ENCODE measurements at places on chromosomes 11 and 22.

GRCh38 chr11:44681698-44682097 lies 45.1 kb upstream of the TSPAN18 start:
- no peak for DNase-seq

DNA sequence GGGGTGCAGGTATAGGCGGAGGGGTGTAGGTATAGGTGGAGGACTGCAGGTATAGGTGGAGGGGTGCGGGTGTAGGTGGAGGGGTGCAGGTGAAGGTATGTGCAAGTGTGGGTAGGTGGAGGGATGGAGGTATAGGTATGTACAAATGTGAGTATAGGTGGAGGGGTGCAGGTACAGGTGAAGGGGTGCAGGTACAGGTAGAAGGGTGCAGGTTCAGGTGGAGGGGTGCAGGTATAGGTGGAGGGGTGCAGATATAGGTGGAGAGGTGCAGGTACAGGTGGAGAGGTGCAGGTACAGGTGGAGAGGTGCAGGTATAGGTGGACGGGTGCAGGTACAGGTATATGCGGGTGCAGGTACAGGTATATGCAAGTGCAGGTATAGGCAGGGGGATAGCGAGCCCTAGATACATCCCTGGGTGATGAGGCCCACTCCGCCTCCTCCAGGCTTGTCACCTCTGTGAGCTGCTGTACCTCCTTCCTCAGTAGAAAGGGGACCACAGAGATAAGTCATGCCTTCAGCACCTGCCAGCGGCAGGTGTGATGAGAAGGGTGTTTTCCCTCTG lies 17.2 kb downstream of the LINC01488 start:
- no peak for DNase-seq

DNA sequence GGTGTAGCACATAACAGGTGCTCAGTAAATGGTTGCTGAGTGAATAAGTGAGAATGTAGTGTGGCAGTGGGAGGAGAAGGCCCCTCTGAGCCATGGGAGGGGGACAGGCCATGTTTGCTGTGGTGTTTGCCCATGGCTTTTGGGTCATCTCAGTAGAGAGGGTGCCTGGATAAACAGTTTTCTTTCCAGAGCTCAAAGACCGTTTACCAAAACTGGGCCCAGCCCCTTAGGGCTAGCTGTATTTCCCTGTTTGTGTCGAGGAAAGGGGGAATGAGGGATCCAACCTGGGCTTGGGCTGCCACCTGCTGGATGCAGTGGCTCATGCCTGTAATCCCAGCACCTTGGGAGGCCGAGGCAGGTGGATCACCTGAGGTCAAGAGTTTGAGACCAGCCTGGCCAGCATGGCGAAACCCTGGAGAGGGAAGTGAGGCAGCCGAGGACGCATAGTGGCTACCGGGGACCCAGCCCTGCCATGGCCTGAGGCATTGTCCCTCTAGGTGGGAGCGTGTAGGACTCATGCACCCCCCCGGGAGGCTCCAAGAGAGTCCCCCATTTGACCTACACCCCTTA lies 8.7 kb upstream of the LTO1 start:
- no peak for DNase-seq

DNA sequence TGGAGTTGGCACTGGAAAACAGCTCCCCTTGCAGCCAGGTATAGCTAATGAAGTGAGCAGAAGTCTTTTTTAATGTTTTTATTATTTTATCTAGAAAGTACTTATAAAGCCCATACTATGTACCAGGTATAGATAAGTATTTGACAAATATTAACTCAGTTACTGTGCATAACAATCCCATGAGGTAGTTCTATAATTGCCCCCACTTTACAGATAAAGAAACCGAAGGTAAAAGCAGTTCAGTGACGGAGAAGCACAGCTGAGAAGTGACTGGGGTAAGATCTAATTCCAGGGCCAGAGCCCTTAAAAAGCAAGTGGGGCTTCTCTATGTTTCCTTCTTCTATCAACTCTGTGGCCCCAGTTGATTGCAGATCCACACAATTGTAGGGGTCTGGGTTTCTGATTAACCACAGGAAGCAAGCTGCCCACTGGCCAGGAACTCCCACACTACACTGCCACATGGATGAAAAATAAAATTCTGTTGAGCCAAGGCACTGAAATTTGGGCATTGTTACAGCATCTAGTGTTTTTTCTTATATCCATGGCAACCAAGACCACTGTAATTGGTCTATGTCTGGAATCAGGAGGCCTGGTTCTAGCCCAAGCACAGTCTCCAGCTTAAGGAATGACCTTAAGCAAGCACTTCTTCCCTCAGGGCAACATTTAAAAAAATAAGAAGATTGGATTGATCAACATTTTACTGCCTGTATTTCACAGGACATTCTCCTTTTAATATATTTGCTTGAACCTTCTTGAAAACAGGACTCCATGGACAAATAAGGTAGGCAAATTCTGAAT lies 55.3 kb upstream of the TEAD1 start:
- DNase-seq, result no peak

- peak; percentile 16 for DNase-seq
Measured at GRCh38 chr11:81874635-81875034, 859.0 kb downstream of the FAM181B start.

DNA sequence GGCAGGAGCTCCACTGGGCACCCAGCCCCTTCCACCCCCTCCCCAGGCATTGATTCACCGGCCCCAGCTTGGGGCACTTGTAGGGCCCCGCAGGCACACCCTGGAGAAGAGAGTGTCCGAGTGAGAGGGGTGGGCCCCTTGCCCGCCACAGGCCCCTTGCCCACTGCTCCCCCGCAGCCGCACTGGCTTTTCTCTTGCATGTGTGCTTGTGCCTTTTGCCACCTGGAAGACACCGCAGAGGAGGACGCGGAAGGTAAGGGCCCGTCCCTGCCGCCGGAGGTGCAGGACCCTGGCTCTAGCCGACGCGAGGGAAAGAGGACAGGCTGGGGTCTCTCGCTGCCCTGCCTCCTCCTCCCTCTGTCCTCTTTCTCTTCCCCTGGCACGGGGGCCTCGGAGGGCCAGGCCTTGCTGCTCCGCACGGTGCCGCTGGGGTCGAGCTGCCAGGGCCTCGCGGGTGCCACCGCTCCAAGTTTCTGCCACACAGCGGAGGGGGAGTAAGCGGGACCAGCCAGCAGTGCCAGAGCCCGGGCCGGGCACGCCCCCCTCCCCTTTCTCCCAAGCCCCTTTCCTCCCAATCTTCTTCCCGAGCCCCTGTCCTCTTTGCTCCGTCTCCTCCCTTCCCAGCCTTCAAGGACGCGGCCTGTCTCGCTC lies 9.5 kb downstream of the TNNT3 start:
- DNase-seq, result no peak

- DNase-seq, result peak; percentile 64
Measured at GRCh38 chr22:37021710-37022482, 2.4 kb downstream of the MPST start.

GRCh38 chr11:67254798-67255197 lies 11.5 kb upstream of the GRK2 start:
- no peak for DNase-seq

DNA sequence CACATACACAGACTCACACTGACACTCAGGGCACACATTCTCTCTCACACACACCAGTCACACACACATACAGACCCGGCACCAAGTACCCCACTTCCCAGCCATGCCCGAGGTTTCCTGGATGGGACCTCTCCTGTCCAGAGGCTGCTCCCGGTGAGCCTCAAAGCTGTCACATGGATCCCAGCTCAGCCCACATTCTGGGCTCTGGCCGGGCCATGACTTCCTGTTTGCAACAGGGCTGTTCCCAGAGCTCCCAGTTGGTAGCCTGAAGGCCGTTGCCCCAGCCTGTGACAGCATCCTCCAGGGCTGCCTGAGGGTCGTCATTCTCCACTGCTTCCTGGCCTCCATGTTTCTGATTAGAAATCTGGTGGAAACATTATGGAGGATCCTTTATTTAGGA lies 14.6 kb upstream of the CYP2D6 start:
- no peak for DNase-seq

DNA sequence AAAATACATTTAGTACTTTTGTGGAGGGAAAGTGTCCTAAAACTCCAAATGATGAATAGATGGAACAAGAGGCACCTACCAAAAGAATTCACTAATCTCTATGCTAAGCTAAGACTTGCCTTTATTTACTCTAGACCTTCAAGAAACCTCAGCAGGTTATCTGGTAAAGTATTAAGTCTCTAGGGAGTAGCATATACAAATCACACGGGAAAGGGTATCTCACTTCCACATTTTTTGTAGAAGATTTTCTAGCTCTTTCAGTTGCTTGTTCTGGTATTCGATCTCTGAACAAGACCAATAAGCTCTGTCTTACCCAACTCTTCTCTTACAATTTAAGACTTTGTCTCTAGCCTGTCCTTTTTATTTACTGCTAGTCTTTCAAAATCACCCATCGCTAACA lies 18.1 kb upstream of the CADM1 start:
- DNase-seq, result no peak

DNA sequence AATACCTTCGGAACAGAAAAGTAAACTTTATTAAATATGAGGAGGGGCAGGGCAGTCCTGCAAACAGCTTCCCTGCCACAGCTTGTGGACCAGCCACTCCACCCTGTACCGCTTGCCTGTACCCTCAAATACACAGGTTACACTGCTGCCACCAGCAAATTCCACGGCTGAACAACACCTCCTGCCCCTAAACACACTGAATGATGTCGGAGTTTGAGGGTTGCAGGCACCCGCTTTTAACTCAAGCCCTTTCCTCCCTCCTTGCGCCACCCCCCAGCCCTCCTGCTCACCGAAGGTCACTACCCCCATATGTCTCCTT lies 4.0 kb downstream of the VSIG2 start:
- no peak for DNase-seq

DNA sequence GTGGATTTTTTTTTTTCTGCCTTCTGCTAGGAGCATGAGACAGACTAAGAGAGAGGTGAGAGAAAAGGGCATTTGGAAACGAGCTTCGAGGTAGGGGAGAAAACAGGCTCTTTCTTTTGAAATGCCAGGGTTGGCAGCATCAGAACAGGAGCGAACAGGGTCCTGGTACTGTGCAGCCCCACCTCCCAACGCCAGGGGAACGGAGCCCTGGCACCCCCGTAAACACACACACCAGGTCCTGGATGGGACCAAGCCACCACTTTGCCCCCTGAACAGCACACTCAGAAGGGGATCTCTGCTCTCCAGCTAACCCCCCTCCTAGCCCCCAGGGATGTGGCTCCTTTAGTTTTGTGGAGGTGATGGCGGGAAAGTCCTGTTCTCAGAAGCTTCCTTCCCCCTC lies 127.1 kb downstream of the CTTN start:
- no peak for DNase-seq

DNA sequence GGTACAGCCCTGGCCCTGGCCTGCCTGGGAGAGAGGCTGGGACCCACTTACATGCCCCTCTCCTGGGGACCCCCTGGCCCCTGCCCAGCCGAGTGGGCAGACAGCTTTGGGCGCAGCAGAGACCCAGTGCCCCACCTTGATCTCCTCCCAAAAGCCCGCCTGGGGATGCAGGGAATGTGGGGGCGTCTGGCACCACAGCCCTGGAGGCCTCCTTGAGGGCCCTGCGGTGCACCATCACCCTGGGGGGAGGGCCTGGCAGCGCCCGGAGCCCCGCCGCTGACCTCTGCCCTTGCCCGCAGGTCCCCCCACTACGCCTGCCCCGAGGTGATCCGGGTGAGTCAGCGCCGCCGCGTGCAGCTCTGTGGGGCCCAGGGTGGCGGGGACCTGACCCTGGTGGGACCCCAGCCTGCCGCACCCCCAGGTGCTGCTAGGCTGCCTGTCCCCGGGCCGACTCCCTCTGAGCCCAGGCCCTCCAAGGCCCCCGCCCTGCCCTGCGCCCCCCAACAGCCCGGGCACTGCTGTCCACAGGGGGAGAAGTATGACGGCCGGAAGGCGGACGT lies 43.7 kb downstream of the MOB2 start:
- DNase-seq, result no peak

GRCh38 chr22:36641902-36642640 lies 61.5 kb downstream of the CACNG2 start:
- no peak for DNase-seq

DNA sequence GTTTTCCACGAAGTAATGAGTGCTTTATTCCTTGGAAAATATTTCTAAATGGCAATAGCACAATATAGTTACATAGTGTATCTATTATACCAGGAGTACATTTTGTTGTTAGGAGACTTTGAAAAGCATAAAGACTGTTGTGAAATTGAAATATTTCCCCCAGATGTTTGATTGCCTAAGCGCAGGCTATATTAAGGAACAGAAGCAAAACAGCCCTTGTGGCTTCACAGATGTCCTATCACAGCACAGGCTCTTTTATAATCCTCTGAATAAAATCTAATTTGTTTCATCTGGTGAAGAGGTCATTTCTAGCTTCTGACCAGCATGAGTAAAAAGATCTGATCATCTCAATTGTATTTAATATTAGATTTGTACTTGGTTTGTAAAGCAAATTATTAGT lies 48.2 kb downstream of the BSX start:
- no peak for DNase-seq

DNA sequence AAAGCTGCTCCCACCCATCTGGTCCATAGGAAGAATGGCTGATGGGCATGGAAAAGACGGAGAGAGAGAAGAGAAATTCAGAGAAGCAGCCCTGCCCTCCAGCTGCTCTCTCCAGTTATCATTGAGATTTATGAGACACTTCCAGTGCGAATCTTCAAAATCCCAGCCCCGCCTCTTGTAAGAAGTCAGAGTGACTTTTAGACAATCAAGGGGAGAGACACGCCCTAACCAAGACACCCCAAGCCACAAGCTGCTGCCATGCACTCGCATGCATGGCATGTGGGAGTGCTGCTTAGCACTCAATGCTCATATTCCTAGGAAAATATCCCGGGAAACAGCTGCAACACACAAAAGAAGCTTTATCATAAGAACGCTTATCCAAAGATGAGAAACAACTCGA lies 110.6 kb upstream of the BID start:
- no peak for DNase-seq

- DNase-seq, result no peak
Measured at GRCh38 chr11:72195518-72196270, 3.8 kb downstream of the FOLR1 start.

- DNase-seq, result no peak
Measured at GRCh38 chr11:64258356-64258755, 7.0 kb downstream of the PLCB3 start.

DNA sequence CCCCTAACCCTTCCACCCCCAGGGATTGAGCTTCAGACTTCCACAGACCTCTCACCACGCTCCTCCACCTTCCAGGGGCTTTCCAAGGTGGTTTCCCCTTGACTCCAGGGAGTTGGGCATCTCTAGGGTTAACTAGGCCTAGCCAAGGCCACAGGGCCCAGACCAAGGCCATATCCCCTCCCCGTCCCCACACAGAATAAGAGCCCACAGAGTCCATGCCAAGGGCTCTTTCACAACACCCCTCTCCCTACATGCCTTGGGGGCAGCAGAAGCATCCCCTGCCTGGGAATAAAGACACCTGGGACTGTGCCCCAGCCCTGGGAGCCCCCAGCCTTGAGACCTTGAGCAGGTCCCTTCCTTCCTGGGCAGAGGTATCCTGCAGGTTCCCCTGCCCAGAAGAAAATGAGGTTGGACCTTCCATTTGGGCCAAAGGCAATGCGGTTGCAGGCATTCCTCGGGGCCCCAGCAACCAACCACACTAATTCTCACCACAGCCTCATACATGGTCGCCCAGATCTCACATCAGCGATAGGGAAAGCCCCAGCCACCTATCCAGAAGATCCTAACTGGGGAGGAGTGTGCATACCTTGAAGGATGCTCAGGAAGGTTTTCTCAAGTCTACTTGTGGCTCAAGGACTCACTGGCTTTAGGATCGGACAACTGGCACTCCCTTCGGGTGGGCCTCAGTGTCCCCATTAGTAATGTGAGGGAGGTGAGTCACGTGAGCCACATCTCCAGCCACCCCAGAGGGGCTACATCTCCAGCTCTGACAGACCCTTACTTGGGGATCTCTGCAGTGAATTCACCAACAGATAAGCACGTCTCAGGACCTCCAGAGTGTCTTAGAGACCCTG lies 1.7 kb downstream of the GDPD5 start:
- peak; percentile 36 for DNase-seq

- DNase-seq, result no peak
Measured at GRCh38 chr11:5129457-5129877, 8.7 kb downstream of the OR52A5 start.
